ENCODE measurements at places on chromosomes 5 and 9.
A peak's percentile ranks its signal among the peaks of the same experiment; 100 is the strongest.

GRCh38 chr9:105834404-105834803 lies 140.1 kb downstream of the TMEM38B start:
- DNase-seq = no peak

DNA sequence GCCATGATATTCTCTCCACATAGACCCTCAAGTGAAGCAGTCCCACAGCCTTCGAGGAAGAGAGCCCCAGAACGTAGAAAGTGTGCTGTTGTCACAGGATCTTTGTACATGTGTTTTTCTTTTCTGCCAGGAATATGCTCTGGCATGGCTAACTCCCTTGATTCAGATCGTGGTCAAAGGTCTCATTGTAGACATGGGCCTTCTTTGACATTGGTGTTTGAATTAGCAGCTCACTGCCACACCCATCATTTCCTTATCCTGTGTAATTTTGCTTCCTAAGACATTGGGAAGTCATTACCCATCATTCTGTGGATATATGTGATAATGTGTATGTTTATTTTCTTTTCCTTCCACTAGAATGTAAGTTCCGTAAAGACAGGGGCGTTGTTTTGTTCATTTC lies 25.5 kb downstream of the MTRR start:
- DNase-seq = no peak

GRCh38 chr9:120915854-120916470 lies 10.6 kb downstream of the TRAF1 start:
- peak; percentile 34 for DNase-seq

DNA sequence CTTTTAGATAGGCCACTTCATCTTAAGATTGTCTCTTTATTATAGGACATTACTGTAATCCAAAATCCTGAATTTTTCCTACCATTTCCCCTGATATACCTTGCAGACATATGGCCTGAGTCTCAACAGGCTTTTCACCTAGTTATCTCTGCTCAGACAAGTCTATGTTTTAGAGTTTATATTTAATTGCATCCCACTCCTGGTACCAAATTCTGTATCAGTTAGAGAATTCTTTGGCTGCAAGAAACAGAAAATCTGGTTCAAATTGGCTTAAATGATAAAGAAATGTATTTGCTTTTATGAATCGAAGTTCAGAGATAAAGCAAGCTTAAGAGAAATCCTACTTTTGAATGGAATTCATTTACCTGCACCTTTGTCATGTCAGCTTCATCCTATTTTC lies 102.2 kb upstream of the OSMR start:
- DNase-seq = no peak

DNA sequence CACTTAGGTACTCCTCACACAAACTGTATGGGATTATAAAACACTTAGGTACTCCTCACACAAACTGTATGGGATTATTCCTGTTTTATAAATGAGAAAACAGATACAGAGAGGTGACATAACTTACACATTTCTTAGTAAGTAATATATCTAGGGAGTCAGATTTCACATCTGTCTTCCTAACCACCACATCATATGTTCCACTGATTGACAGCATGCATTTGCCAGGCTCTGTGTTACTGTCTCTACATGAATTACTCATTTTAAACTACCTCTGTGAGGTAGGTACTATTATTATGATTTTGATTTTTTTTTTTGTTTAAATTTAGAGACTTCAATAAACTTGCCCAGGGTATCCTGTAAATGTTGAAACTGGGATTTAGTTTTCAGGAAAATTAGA lies 232.7 kb downstream of the CCDC171 start:
- DNase-seq = no peak

DNA sequence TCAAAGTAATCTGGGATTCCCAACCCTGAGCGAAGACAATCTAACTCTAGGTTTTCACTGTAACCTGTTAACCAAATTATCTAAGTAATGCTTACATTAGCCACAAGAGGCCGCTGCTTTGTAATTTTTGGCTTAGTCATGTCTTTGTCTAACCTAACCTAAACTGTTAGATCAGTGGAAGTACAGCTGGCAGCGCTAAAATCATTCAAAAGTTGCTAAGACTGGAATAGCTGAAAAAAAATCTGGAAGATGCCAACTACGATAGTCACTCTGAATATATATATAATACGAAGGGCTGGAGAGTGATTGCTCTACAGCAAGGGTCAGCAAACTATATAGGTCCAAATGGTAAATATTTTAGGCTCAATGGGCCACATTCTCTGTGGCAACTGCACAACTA lies 60.2 kb downstream of the FBXO38 start:
- DNase-seq = no peak

GRCh38 chr5:55714339-55714738 lies 2.2 kb upstream of the SLC38A9 start:
- DNase-seq = no peak

DNA sequence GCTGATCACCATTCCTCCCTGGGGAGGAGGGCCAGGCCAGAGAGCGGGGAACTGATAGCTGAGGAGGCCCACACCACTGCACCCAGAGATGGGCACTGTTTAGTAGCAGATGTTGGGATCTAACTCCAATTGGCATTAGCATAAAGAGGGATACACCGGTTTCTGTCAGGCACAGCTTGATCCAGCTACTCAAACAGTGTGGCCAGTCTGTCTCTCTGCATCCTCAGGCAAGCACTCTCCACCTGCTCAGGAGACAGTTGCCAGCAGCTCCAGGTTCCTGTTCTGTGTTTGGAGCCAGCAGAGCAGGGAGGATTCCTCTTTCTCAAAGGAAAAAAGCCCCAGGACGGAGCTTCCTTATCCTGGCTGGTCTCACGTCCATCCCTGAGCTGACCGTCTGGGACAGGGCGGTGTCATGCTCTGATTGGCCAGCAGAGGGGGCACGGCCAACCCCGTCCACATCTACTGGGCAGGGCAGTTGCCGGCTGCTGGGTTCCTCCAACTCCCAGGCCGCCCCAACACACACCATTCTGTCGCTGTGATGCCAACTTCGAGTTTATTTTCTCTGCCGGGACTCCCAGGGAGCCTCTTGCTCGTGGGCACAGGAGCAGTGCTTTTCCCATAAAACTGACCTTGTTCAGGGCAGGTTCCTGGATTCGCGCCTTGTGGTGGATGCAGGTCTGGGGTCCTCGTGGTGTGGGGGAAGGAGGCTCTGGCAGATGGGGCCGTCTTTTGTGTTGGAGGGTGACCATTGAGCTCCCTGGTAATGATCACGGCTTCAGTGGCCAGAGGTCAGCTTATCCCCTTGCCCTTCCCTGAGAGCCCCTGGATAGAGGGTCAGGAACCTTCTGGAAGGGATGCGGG lies 47.9 kb downstream of the COL5A1 start:
- peak; percentile 63 for DNase-seq

- peak; percentile 22 for DNase-seq
These were observed at the start of gene STK32A for GRCh38 chr5:147234825-147235635. Gene STK32A, plus strand, starts transcription at chr5:147235026. Its CDS starts 4,609 bp downstream, at chr5:147239635.

DNA sequence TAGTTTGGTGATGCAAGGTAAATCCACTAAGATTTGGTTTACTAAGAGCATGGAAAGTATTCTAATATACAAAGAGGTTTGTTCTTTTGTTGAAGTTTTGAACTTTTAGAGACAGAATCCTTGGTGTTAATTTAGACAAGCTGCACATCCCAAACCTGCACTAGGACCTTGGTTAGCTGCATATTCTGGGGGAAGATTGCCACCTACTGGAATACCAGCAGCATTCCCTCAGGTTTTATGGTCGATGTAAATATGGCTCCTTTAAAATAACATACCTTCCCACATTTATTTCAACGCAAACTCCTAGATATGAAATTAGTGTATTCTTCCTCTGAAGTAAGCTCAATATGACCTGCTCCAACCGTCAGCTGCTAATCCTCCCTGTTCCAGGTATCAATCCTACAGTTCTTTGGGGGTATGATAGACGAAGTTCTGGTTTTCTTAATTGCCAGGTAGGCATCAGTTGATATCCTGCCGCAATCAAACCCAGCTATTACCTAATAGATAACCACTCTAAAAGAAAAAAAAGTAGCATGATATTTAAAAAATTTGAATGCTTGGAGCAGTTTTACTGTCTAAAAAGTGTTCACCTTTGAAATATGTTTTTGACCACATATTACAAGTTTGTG lies 624.1 kb downstream of the ISL1 start:
- DNase-seq = no peak

- DNase-seq = no peak
These were observed 53.4 kb upstream of the RARS1 start for GRCh38 chr5:168432903-168433302.

DNA sequence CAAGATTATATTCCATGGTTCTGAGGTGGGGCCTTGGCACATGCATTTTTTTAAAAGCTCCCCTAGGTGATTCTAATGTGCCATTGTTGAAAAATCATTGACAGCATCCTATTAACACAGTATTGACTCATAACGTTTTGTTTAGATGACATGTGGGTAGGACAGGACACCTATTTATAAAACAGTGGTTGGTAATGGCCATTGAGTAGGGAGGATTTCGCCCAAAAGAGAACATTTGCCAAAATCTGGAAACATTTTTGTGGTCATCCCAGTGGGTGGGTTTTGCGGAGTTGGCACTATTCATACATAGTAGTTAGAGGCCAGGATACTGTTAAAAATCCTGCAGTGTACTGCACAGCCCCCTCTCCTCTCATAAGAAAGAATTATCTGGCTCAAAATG lies 6.4 kb upstream of the CHD1 start:
- no peak for DNase-seq

DNA sequence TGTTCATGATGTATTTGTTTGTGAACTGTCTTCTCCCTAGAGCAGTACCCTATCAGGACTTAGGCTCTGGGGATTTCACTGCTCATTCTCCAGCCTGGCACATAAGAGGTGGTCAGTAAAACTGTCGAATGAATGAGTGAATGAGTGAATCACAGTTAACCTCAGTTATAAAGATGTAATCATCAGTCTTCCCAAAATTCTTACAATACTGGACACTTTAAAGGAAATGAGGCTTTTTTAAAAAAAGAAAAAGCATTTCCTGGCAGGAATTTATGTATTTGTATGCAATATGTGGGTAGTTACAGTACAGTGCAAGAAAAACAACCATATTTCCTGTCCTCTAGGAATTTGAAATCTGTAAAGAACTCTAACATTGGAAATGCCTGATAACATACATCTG lies 59.6 kb downstream of the RAI14 start:
- DNase-seq = no peak

DNA sequence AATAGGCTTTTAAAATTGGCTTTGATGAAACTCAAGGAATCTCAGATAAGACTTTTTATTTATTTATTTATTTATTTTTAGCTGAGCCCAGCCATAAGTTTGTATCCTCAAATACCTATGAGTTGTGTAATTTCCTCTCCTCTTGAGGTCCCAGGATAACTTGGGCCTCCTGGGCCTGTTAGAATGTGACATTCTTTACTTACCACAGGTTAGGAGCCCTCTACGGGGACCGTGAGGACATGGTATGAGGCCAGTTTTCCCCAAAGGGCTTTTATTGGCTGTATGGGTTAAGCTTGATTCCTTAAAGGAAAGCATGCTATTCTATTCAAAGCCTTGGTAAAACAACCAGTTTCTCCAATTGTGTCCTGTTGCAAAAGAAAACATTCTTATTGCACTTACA lies 16.9 kb downstream of the SHISAL2B start:
- DNase-seq = no peak

DNA sequence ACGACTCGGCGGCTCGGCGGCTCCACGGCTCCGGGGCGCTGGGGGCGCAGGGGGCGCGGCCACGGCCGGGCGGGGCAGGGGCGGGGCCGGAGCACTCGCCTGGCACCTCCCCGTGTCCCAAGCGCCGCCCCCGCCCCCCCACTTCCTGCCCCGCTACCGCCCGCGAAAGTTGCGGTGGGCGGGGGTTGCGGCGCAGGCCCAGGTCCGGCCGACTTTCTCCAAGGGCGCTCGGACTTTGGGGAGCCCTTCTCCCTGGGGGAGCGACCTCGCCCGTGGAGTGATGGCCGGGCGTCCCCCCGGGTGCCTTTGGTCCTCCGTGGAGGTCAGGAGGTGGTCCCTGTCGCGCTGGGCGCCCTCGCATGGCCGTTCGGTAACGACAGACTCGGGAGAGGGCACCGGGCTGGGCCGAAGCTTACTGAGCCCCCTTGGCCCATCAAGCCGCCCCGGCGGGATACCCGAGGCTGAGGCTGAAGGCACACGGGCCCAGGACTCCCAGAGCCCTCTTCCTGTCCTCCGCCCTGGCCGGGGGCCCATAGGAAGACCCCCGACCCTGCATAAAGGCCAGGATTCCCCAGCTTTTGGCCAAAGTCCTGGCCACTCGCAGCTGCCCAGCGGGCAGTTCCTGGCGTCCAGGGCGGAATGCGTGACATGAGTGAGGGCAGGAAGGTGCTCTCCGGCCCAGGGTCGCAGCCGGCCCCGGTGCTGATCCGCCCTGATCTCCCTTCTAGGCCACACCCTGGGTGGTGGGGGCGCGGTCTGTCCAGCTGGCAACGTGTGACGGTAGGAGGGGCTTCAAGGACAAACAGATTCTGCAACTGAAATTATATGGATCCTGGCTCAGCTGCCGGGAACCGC lies 883 bp upstream of the VAV2 start:
- peak; percentile 41 for DNase-seq

DNA sequence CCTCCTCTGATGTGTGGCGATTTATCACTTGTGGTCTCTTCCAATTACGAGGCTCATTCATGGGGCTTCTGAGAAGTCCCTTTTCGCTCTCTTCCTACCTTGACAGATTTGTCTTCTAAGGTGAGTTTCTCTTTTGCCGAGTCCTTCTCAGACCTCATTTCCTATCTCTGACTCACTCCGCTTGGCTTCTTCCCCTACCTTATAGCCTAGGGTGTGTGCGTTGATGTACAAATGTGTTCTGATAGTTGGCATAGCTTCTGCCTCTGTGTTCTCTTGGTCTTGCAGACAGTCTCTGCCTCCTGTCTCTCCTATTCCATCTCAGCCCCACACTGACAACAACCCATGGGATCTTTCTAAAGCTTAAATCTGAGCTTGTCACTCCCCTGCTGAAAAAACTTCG lies 56.9 kb upstream of the SHB start:
- no peak for DNase-seq

GRCh38 chr5:66680804-66681203 lies 84.6 kb downstream of the MAST4 start:
- DNase-seq = no peak

- no peak for DNase-seq
These were observed at the start of gene ARSI for GRCh38 chr5:150302301-150303069. Gene ARSI, minus strand, starts transcription at chr5:150302905. Its CDS starts 532 bp downstream, at chr5:150302373.

GRCh38 chr9:82024908-82025307 lies 36.3 kb downstream of the SPATA31D1 start:
- no peak for DNase-seq

- DNase-seq = no peak
These were observed 44.0 kb downstream of the TRIO start for GRCh38 chr5:14187157-14187556.

DNA sequence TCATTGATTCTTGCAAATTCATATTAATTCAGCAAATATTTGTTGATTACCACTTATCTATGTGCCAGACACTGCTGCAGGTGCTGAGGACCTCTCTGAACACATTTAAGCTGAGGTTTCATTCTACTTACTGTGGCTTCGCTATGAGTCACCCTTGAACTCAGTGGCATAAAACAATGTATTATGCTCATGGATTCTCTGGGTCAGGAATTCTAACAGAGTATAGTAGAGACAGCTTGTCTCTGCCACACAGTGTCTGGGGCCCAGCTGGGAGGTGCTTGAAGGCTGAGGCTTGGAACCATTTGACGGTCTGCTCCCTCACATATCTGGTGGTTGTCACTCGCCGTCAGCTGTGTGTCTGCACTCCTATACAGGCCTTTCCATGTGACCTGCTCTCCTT lies 124.3 kb upstream of the NR3C1 start:
- DNase-seq = no peak

- no peak for DNase-seq
These were observed 126.2 kb downstream of the BASP1 start for GRCh38 chr5:17343675-17344074.
